ENCODE measurements at places on chromosomes 4 and X. TPM values are rescaled to one million over a fixed set of nuclear protein-coding genes. Genes with fewer than 3 reads are reported as not detected.

DNA sequence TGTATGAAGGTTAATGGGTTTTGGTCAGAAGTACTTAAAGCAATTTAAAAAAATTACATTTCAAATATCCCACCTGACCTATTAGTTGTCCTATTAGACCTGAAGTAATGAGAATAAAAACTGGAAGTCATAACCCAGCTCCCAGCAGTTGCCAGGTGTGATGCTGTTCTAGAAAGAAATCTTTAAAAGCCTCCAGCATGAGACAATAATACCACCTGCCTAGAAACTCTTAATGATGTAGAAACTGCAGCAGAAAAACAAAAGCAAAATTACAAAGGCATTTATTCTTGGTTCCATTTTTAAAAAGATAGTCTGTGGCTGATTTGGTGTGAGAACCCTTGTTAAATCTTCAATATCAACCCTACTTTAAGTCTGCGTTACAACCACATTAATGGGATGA lies 1137.7 kb upstream of the TENM3 start:
- no peaks in the 10 kb centered on the region for H3K4me1 ChIP-seq
- no peaks in the 10 kb centered on the region for H3K27me3 ChIP-seq
- no peak overlapping the region for H3K4me3 ChIP-seq
- no peak for DNase-seq
- H3K27ac ChIP-seq: no peak overlapping the region

- no peaks in the 10 kb centered on the region for H3K4me1 ChIP-seq
- no peak overlapping the region for H3K27ac ChIP-seq
- H3K27me3 ChIP-seq: no peaks in the 10 kb centered on the region
- H3K36me3 ChIP-seq: no peaks in the 10 kb centered on the region
- DNase-seq: peak; percentile 35
- H3K4me3 ChIP-seq: no peak overlapping the region
Observed at GRCh38 chrX:110992611-110993010, 103.4 kb upstream of the PAK3 start.

- no peak overlapping the region for H3K4me3 ChIP-seq
- no peaks in the 10 kb centered on the region for H3K4me1 ChIP-seq
- no peak overlapping the region for H3K27ac ChIP-seq
- H3K36me3 ChIP-seq: no peaks in the 10 kb centered on the region
- peak; percentile 28 for DNase-seq
Observed at GRCh38 chrX:153635788-153636668, 11.0 kb upstream of the DUSP9 start.

- peaks cover 2% of the 10 kb centered on the region for H3K27me3 ChIP-seq
- peak; percentile 36 for DNase-seq
- H3K27ac ChIP-seq: no peak overlapping the region
- H3K4me1 ChIP-seq: peaks cover 21% of the 10 kb centered on the region
- H3K4me3 ChIP-seq: no peak overlapping the region
Observed at GRCh38 chr4:86496094-86497080, 97.7 kb upstream of the PTPN13 start.

DNA sequence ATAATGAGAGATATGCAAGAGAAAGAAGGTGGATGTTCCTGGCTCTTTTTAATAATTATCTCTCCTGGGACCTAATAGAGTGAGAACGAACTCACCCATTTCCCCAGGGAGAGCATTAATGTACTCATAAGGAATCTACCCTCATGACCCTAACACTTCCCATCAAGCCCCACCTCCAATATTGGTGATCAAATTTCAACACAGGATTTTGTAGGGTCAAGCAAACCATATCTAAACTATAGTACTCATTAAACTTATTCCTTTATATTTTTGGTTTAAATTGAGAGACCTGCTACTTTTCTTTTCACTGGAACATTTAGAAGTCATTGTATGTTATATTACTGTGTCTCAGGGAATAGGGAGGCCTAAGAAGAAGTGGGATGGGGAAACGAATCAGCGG lies 2.6 kb downstream of the UGT2A3 start:
- no peak overlapping the region for H3K4me3 ChIP-seq
- no peaks in the 10 kb centered on the region for H3K36me3 ChIP-seq
- no peak overlapping the region for H3K27ac ChIP-seq
- DNase-seq: no peak
- H3K27me3 ChIP-seq: no peaks in the 10 kb centered on the region

MAGEB1 gene
- total RNA-seq: not detected

Data from activated CD8-positive, alpha-beta T cell treated with anti-CD3 and anti-CD28 coated beads, Interleukin-2, amount 10 ng/mL, durations not matched to agents 7 days and 5 days (primary cell).